ENCODE measurements at places on chromosomes 6 and 20.

GRCh38 chr6:88804701-88805100 is 158.7 kb downstream of the RNGTT start:
- no peak for DNase-seq

GRCh38 chr6:128487055-128487454 is 33.3 kb downstream of the PTPRK start:
- no peak for DNase-seq

DNA sequence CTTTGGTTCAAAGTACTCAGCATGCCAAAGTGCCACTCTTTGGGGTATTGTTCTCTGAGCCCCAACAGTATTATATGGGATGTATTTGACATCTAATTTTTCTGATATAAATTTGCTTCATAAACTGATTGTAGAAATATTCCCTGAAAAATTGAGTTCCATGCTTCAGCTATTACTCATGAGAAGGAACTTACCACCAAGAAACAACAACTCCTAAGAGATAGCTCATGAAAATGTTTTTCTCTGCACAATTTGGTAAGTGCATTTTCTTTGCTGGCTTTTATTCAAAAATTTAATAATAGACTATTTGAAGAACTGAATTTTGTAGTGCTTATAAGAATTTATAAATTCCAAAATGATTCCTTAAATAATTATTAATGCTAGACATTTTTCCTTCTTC is 12.8 kb upstream of the TPD52L1 start:
- DNase-seq: no peak

DNA sequence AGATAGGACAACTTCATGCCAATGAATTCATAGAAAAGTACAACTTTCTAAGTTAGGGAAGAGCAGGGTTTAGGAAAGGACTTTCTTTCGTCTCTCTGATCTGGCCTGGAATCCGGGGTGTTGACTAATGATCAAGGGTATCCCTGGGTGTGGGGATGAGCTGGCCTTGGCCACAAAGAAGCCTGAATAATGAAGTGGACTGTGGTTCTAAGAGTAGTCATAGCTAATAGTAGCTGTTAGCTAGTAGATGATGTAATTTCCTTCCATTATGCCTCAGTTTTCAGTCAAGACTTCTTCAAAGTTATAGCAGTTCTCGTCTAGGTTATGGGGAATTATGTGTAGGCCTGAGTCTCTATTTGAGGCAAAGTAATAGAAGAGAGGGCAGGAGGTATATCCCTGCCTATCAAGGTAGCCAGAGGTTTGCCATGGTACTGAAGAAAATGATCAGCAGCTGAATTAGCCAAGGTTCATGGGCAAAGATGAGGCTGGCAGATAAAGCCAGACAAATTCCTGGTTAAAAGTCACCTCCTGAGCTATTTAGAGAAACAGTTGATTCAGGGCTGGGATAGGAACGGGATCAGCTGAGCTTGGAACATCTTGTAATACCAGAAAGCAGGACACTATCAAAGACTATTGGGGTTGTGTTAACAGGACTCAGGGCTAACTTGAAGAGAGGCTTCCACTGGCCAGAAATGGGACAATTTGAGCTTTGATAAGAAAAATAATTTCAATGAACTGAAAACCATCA is 18.7 kb upstream of the TRPC4AP start:
- no peak for DNase-seq

DNA sequence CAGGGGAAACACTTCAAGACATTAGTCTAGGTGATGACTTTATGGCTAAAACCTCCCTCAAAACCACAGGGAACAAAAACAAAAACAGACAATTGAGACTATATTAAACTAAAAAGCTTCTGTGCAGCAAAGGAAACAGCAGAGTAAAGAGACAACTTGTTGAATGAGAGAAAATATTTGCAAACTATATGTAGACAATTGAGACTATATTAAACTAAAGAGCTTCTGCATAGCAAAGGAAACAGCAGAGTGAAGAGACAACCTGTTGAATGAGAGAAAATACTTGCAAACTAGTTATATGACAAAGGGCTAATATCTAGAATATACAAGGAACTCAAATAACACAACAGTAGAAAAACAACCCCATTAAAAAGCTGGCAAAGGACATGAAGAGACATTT is 136.4 kb downstream of the IBTK start:
- no peak for DNase-seq

GRCh38 chr6:64084185-64084663 is 448.6 kb downstream of the PHF3 start:
- no peak for DNase-seq

GRCh38 chr6:15400572-15401004 is 154.7 kb downstream of the JARID2 start:
- no peak for DNase-seq

DNA sequence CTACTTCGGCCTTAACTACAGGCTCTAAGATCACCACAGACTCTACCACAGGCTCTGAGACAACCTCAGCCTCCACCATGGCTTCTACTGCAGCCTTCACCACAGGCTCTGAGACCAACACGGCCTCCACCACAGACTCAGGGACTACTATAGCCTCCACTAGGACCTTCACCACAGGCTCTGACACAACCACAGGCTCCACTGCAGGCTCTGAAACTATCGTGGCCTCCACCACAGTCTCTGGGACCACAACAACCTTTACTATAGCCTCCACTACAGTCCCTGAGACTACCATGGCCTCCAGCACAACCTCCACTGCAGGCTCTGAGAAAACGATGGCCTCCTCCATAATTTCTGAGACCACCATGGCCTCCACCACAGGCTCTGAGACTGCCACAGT is 15.3 kb downstream of the MUC22 start:
- no peak for DNase-seq

GRCh38 chr6:51292659-51293058 is 474.0 kb downstream of the TFAP2B start:
- DNase-seq: no peak

GRCh38 chr20:64038224-64038564 is 2.2 kb downstream of the C20orf204 start:
- no peak for DNase-seq

GRCh38 chr6:25297039-25297441 is 17.9 kb downstream of the CARMIL1 start:
- no peak for DNase-seq

DNA sequence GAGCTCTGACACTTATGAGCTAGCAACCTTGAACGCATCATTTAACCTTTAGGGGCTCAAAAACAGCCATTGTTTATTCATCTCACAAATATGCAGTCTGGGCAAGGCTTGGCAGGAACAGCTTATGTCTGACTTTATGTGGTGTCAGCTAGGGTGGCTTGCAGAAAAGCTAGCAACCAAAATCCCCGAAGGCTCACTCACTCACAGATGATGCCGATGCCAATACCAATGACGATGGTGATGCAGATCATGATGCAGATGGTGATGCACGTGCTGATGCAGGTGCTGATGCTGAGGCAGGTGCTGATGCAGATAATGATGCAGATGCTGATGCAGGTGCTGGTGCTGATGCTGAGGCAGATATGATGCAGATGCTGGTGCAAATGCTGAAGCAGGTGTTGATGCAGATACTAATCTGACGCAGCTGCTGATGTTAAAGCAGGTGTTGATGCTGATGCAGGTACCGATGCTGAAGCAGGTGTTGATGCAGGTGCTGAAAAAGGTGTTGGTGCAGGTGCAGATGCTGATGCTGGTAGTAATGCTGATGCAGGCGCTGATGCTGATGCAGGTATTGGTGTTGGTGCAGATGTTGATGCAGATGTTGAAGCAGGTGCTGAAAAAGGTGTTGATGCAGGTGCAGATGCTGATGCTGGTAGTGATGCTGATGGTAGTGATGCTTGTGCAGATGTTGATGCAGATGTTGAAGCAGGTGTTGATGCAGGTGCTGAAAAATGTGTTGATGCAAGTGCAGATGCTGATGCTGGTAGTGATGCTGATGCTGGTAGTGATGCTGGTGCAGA is 195.6 kb downstream of the NFATC2 start:
- no peak for DNase-seq

- DNase-seq: no peak
Measured at GRCh38 chr20:38228436-38228835, 32.1 kb downstream of the KIAA1755 start.

GRCh38 chr6:156098839-156099238 is 643.2 kb upstream of the NOX3 start:
- DNase-seq: no peak

DNA sequence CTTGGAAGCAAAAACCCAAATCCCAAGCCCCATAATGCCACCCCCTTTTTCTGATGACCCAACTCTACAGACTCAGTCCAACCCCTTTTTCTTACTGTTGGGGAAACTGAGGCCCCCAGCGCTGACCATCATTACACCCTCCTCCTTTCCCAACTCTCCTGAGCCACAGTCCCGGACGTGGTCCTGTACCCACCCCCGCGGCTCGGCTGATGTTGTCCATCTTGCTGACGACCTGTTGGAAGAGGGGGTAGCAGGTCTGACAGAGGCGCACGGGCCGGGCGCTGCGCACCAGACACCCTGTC is 533 bp downstream of the OSTM1 start:
- no peak for DNase-seq

DNA sequence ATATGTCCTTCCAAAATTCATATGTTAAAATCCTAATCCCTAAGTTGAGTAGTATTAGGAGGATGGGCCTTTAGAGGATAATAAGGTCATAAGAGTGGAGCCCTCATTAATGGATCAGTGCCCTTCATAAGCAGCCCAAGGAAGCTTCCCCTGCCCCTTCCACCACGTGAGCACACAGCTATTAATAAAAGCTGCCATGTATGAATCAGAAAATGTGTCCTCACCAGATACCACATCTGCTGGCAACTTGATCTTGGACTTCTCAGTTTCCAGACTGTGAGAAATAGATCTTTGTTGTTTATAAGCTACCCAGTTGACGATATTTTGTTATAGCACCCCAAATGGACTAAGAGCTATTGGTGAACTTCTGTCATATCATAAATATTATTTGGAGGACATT is 207.7 kb upstream of the HDDC2 start:
- DNase-seq: no peak
